ENCODE measurements at places on chromosomes 7 and 10.

GRCh38 chr7:80624763-80625162, 13.7 kb upstream of the CD36 start:
- DNase-seq, result no peak

DNA sequence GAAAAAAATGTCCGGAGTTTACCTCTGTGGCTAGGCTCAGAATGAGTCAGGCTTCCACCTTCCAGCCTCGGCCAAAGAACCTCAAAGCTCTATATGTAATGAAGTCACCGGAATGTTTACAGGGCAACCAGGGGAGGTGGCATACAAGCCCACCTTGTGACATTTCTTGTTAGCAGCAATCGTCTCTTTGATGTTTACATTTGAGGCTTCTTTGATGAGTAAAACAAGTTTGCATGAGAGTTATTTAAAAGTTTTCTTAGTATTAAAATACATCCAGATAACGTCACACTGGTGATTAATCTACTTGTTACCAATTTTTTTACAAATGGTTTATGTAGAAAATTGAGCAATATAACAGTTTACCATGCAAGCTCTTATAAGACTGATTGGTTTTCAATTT, 133.1 kb upstream of the ADAM12 start:
- DNase-seq, result no peak

DNA sequence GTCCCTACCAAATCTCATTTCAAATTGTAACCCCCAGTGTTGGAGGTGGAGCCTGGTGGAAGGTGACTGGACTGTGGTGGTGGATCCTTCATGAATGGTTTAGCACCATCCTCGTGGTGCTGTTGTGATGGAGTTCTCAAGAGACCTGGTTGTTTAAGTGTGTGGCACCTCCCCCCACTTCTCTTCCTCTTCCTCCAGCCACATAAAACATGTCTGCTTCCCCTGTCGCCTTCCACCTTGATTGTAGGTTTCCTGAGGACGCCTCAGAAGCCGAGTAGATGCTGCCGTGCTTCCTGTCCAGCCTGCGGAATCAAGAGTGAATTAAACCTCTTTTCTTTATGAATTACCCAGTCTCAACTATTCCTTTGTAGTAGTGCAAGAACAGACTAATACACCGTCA, 21.0 kb downstream of the GRB10 start:
- DNase-seq, result no peak

DNA sequence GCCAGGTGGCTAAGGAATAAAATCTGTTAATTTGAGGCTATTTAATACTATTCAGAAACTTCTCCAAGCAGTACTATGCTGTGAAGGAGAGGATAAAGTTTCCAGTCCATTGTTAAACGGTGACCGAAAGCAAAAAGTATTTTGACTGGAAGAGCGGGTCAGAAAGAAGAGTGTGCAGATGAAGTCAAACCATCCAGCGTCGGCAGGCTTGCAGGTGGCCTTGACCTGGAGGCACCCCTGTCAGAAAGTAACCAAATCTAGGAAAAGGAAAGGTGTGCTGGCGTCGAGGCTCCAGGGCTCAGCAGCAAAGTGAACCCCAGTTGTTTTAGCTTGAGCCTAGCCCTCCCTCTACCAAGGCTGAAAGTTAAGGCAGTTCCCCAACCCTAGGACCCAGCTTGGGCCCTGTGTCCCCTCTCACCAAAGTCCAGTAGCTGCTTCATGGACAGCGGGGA, 544 bp downstream of the PDK4 start:
- no peak for DNase-seq

GRCh38 chr7:21355406-21355874, 72.4 kb upstream of the SP4 start:
- no peak for DNase-seq

DNA sequence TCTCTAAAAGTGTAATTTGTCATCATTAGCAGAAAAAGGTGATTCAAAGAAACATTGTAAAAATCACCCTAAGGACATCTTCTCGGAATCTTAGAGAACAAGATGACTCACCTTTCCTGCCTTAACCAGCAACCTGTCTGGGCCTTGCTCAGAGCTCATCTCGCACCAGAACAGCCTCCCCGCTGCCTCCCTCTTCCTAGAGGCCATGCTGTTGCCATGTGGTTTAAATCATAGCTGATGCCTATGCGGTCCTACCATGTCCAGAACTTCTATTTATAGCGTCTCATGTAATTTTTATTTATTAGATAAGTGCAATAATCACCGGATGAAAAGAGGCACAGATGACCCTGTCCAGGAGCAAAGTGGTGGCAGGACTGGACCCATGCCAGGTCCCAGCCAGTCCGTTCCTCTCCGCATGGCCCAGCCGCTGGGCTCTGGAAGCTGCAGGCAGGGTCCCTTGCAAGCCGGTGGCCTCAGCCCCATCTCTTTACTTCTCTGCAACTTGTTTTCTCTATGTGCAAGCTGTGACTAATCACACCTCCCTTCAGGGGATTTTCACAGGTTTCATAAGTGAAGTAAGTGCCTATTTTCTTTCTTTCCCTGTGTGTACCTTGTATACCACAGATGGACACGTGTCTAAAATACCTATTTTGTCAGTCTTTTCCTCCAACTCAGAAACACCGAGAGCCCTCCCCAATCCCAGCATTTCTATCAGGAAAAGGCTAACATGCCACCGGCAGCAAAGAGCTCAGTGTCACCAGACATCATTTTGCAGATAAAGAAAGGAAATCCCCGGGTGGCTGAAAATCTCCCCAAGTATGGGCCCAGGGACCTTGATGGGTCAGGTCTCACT, 27.1 kb downstream of the KLF6 start:
- DNase-seq, result no peak

DNA sequence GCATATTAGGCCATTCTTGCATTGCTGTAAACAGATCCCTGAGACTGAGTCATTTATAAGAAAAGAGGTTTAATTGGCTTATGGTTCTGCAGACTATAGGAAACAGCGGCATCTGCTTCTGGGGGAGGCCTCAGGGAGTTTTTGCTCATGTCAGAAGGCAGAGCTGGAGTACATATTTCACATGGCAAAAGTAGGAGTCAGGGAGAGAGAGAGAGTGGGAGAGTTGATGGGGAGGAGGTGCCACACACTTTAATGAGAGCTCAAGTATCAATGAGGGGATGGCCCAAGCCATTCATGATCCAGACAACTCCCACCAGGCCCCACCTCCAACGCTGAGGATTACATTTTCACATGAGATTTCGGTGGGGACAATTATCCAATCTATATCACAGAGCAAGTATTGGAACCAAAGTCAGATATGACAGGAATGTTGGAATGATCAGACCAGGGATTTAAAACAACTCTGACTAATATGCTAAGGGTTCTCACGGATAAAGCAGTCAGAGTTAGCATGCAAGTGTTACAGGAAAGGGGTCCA, 795.3 kb upstream of the CELF2 start:
- no peak for DNase-seq

DNA sequence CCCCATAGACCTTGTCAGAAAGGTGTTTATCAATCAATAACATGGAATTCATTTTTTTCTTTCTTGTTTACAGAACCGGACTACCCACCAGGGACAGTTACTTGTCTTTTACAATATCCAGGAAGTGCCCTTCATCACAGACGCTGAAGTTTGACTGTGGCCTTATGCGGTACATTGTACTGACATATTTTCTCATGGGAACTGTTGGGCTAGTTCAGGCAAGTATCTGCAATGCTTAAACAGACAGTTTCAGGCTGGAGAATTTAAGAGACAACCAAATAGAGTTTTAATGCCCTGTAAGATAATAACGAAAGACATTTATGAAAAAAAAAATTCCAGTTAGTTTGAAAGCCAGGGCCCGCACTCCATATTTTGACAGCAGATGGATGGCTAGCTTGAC, 246.4 kb downstream of the GATA3 start:
- DNase-seq, result no peak

GRCh38 chr10:62666275-62666674, 138.2 kb upstream of the ADO start:
- no peak for DNase-seq

- DNase-seq, result no peak
Measured at GRCh38 chr7:148115308-148115707, 475.3 kb upstream of the C7orf33 start.

DNA sequence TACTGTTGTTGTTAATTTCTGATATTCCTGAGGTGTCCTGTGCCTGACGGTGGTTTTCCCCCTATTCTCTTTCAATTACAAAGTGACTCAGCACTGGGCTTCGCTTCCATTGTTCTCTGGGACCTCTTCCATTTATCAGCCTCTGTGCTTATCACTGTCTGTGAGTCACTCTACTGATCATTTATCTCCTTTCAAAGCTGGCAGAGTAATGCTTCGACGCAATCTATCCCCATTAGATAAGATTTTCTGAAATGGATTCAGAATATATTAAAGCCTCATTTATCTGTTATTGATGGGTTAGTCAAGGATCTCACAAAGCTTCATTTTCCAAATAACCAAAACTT, 679.2 kb downstream of the SDK1 start:
- no peak for DNase-seq

GRCh38 chr7:19114551-19114855, 2.9 kb downstream of the TWIST1 start:
- no peak for DNase-seq

- DNase-seq, result no peak
Measured at GRCh38 chr7:18400726-18401125, 94.8 kb upstream of the HDAC9 start.

GRCh38 chr7:159147246-159147645, 2.6 kb upstream of the VIPR2 start:
- no peak for DNase-seq

- DNase-seq, result no peak
Measured at GRCh38 chr7:27527348-27527714, 135.4 kb downstream of the HIBADH start.

GRCh38 chr7:92425311-92425947, 21.9 kb upstream of the GATAD1 start:
- DNase-seq, result no peak

DNA sequence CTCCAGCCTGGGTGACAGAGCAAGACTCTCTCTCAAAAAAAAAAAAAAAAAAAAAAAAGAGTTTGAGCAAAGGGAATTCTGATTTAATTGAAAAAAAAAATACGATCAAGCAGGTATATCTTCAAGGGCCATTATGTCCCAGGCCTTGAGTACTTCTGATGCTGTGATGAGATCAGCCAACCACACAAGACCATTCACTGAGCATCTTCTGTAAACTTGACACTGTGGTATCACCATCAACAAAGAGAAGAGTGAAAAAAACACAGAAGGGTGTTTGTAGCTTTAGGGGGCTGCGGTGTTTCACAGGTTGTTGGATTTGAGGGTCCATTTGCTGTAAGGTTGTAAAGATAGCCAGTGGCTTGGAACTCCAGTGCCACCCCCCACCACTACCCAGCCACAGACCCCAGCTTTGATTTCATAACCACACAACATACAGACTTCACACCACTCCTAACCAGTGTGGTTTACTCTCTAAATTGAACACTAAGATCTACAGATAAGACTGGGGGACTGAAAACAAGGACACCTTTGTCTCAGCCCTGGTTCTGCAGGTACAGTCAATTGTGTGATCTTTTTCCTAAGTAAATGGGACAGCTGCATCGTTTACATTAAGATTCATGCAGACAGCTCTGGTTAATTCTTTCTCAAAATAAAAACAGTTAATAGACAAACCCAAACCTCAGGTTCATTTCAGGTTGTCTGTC, 66.4 kb downstream of the CDC123 start:
- DNase-seq, result no peak

- no peak for DNase-seq
Measured at GRCh38 chr10:97597778-97598177, 8.3 kb downstream of the C10orf62 start.

DNA sequence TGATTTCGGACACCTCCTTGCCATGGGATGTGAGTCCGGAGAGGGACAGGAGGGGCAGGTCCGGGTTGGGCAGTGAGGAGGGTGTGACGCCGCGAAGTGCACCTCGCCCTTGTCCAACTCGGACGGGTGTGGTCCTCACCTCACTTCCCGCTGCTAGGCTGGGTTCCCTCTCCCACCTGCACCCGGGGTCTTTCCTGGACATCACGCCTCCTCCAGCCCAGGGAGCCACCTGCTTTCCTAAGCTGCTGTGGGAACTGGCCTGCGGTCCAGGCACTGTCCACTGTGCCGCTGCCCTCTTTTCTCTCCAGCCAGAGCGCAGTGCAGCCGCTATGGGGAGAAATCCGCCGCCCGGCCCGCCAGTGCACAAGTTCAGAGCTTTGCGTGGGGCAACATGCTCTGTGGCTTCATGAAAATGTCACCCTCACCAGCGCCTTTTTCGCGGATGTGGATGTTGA, 45.0 kb upstream of the ZNF716 start:
- no peak for DNase-seq

DNA sequence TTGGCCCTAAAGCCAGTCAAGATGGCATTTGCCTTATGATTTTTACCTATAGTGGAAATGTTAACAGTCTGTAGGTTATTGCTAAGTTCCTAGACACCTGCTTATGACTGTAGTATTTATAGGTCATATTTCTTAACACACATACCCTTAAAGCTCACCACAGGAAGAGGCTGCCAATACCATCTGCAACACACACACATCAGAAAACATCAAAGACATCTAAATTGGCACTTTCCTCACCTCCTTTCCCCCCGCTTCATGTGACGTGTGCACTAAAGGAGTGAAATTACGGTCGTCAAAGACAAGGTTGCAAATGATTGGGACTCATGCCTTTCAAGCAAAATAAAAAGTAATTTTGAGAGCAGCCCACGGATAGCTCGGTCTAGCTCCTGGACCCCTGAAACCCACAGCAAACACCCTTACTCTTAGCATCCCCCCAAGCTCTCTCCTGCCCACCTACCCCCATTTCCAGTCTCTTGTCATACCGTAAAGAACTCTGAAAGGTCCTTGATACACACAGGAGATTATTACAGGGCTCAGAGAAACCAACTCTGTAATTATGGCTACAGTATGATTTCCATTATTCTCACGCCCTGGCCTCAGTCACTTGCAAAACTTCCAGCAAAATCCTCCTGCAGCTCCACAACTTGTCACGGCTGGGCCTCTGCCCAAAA, 90.5 kb downstream of the PLXNA4 start:
- no peak for DNase-seq

- no peak for DNase-seq
Measured at GRCh38 chr7:18426564-18427226, 68.9 kb upstream of the HDAC9 start.

GRCh38 chr7:150791746-150792452, 8.3 kb downstream of the TMEM176B start:
- no peak for DNase-seq

- DNase-seq, result no peak
Measured at GRCh38 chr7:78062214-78062613, 263.6 kb downstream of the PHTF2 start.
